ENCODE measurements at places on chromosomes 2 and 18.

- DNase-seq, result no peak
These were observed 78.5 kb upstream of the HK2 start for GRCh38 chr2:74755386-74755785.

DNA sequence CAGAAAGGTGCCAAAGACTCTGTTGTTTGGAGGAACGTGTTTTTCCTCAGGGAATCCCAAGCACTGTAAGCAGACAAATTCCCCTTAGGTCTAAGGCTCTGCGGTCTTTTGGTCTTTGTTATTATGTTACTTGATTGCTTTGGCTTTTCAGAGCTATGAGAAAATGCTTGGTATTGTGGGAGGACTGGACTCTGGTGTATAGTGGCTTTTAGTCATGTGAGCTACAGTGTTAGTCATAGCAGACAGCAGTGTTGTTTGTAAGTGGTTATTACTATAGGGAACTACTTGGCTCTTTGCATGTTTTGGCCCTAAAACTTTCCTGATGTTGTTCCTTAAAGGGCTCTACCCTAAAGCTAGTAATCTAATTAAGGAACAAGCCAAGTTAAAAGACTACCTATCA, 956.2 kb upstream of the LRATD1 start:
- no peak for DNase-seq

DNA sequence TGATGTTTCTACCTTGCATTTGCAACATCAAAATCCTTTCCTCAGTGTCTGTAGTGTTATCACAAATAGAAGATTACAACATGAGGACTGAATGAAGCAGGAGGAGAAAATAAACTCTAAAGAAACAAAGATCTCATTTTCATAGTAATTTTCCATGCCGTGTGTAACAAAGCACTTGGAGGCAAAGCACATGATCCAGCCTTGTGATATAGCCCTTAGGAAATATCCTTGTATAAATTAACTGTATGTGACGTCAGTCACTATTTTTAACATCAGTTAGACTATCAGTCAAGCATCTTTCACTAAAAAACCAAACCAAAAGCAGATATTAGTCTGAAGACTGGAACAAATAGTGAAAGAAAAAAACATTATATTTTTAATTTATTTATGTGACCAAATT, 492.1 kb upstream of the CNTNAP5 start:
- DNase-seq, result no peak

DNA sequence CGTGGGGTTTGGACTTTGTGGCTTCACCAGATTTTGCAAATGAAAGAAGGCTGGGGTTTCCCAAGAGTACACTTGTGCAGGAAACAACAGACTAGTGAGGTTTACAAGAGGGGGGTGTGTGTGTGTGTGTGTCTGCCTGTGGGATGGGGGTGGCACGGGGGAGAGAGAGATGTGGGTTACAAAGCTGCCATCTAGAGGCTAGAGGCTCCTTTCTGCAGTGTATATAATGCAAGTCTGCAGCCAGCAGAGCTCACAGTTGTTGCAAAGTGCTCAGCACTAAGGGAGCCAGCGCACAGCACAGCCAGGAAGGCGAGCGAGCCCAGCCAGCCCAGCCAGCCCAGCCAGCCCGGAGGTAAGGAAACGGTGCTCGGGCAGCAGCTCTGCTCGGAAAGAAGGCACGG, at the start of gene ACKR3:
Gene ACKR3, plus strand, starts transcription at position 253 of the 401 bp plus-strand sequence. CDS start 10,641 bp downstream, outside the sequence.
- DNase-seq, result peak; percentile 29

DNA sequence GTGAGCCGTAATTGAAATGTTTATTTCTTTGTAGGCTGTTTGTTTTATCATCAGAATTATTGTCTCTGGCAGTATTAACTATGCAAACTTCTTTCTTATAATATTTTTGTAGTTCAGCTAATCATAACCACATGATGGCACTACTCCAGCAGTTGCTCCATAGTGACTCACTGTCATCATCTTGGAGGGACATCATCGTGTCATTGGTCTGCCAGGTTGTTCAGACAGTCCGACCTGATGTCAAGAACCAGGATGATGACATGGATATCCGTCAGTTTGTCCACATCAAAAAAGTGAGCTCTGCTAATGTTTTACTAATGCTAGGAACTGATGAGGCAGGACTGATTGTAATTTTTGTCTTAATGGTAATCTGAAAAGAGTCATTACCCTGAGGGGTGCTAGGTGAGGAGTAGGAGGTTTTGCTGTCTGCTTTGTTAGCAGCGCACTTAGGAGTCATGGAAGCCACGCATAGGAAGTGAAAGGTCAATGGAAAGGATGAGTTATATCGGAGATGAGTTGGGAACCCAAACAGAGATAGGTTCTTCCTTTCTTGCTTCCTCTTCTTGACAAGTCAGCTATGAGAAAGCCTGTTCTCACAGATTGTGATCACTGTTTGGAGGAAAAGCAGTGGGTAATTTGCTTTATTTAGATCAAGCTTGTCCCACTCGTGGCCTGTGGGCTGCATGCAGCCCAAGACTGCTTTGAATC, 49.2 kb downstream of the PIKFYVE start:
- DNase-seq, result peak; percentile 87

GRCh38 chr2:34416856-34417255, 817.8 kb upstream of the FAM98A start:
- DNase-seq, result no peak

DNA sequence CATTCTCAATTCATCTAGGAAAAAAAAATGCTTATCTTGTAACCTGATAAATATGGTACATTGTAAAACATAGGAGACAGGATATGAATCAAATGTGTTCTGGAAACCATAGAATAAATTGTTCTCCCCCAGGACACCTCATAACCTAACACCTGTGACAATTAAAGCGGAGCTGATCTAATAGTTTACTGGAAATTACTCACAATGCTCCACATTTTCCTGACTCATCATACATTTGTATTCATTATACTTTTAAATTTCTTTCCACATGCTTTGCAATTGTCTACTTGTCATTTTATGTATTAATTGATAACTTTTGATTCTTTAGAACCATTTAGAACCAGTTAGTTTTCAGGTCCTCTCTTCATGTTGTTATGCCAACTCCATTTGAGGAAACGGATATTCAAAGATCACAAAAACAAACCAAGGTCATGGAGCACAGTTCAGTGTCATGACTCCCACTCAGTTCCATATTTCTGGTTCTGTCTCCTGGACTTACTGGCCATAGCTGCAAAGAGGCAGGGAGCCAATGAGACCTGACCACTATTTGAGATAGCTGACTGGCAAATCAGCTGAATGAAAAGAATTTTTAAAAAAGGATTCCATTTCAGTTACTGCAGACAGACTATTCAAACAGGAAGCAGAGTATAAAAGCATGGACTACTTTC, 128.5 kb downstream of the CALCRL start:
- no peak for DNase-seq

DNA sequence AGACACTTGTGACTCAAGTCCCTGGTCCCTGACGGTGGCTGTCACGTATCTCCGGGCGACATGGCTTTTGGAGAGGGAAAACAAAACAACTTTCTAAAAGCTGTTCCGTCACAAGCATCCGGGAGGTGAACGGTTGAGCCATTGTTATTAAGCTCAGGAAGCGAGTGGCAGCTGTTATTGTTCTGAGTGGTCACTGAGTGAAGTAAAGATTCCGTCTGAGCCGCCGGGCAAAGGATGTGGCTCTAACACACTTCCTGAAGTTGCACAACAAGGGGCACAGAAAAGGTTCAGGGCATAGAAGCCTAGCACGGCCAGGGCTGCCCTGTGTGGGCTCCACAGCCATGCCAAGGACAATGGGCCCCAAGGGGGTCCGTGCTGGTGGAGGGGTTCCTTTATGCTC, 24.3 kb downstream of the INPP5D start:
- no peak for DNase-seq

DNA sequence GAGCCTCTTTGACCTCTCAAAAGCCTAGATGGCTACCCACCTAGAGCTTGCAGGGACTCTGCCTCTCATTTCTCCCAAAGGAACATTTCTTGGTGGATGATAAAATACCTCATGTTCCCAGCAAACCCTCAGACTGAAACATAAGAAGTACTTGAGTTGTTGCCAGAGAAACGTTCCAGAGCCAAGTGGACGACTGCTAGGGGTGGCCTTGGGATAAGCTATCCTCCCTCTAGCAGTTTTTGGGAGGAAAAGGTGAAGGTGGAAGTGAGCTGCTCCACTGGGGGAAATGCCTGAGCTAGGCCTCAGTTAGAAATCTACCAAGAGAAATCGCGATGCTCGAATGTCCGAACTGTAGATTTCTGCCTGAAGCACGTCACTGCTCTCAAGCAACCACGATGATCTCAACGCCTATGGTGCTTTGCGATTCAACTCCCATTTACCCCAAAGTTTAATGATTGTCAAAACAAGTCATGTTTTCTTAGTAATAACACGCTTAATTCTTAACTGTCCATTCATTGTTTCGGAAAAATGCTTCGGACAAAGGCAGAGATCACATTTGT, 91.5 kb downstream of the CCBE1 start:
- DNase-seq, result peak; percentile 65

DNA sequence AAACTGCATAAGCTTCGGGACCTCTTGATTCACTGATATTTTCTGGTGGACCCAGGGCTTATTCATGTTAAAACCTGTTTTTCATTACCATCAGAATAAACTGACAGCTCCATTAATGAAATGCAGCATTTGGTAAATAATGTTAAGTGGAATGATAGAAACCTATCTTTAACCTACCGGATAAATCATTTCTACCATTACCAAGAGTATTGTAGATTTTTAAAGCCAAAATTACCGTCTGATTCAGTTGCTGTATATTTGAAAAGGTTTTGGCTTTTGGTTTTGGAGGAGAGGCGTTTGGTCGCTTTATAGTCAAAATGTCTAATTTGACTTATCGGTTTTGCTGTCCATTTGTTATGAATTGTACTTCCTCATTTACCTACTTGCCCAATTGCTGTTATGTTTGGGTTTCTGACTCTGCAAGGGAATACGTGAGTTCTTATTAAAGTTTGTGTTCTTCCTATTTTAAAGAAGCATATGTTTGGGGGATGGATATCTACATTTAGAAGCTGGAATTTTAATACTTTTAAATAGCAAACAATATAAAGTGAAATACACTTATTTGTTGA, 1.0 kb upstream of the CUL3 start:
- no peak for DNase-seq

GRCh38 chr2:1489486-1489885, 76.2 kb downstream of the TPO start:
- no peak for DNase-seq

GRCh38 chr2:85803704-85804425, 50.1 kb downstream of the ATOH8 start:
- DNase-seq, result no peak

- DNase-seq, result peak; percentile 53
These were observed 63.5 kb downstream of the NRP2 start for GRCh38 chr2:205745661-205746419.

GRCh38 chr18:59900222-59901128, 679 bp downstream of the PMAIP1 start:
- no peak for DNase-seq

GRCh38 chr2:43224571-43225092, 1.8 kb downstream of the ZFP36L2 start:
- no peak for DNase-seq

DNA sequence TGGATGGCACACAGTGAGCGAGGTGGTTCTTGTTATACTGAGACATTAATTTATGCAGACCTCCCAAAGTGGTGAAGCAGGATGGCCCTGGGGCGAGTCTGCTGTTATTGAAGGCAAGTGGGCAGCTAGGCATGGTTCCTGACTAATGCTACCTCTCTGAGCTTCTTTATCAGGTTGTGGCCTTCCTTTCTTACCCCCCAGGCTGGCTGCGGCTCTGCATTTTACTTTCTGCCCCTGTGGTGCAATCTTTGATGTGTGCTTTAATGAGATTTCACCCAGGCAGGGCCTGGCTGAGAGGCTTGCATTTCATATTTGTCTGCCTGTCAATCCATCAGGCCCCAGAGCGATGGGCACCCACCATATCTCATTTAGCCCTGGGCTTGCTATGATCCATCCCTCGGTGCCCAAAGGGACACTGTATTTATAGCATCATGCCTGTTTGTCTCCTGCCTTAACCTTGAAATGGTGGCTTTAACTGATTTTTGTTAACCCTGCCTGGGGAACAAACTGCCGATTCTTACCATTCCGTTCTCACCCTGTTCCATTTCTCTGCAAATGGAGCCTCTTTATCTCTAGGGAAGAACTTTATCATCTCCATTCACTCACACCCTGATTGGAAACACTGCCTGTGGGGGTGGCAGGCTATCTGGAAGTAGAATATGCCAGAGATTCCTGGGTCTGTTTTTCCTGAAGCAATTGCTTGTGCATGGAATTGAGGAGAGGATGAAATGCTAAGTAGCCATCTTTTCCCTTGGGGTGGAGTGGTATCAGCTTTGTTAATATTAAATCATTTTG, 316.2 kb upstream of the THSD7B start:
- DNase-seq, result no peak

GRCh38 chr18:64149916-64150438, 1.1 kb upstream of the LINC00305 start:
- DNase-seq, result no peak

- no peak for DNase-seq
These were observed at the start of gene PLEK for GRCh38 chr2:68365087-68365486. Gene PLEK (plus strand): TSS chr2:68365282. CDS start chr2:68365352, 70 bp downstream.

DNA sequence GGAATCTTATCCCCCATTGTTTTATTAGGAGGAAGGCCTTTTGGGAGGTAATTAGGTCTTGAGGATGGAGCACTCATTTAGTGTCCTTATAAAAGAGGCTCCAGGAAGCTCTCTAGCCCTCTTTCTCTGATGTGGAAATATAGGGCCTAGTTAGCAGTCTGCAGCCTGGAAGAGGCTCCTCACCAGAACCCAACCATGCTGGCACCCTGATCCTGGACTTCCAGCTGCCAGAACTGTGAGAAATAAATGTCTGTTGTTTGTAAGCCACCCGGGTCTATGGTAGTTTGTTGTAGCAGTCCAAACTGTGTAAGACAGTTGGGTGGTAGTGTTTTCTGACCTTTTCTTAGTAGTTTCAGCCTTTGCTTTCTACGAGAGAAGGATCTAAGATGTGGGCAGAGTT, 100.7 kb downstream of the KIAA1328 start:
- no peak for DNase-seq

DNA sequence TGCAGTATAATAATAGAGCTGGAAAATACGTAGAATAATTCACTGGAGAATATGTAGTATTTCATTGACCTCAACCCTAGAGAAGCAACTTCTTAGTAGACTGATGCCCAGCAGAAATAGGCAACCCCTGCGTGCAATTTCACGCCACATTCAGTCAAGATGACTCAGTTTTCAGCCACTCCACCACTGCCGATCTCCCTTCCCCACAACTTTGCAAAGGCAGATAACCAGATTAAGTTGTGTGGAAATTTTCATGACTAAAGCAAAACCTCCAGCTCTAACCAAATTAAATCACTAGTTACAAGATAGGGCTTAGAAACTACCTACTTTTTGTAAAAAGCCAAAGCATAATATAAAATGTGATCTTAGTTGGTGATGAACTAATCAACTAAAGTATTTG, 63.3 kb upstream of the STK17B start:
- DNase-seq, result peak; percentile 49

GRCh38 chr2:16974688-16975087, 309.1 kb upstream of the CYRIA start:
- DNase-seq, result no peak

GRCh38 chr2:15846626-15847025, 93.7 kb upstream of the MYCN start:
- DNase-seq, result no peak
